Peyer's patch (tissue), 4 donors: ENCODE measurements at places on chromosomes 12 and 14.
A peak's percentile ranks its signal among the peaks of the same experiment; 100 is the strongest.

GRCh38 chr14:75442166-75442565 lies 14.3 kb downstream of the JDP2 start:
- no peak for DNase-seq

GRCh38 chr12:103771466-103771865 lies 69.6 kb downstream of the NT5DC3 start:
- no peak for DNase-seq

GRCh38 chr12:98591209-98591608 lies 2.3 kb upstream of the SLC25A3 start:
- DNase-seq: no peak

GRCh38 chr12:56122637-56123036 lies 4.6 kb downstream of the ZC3H10 start:
- no peak for DNase-seq

DNA sequence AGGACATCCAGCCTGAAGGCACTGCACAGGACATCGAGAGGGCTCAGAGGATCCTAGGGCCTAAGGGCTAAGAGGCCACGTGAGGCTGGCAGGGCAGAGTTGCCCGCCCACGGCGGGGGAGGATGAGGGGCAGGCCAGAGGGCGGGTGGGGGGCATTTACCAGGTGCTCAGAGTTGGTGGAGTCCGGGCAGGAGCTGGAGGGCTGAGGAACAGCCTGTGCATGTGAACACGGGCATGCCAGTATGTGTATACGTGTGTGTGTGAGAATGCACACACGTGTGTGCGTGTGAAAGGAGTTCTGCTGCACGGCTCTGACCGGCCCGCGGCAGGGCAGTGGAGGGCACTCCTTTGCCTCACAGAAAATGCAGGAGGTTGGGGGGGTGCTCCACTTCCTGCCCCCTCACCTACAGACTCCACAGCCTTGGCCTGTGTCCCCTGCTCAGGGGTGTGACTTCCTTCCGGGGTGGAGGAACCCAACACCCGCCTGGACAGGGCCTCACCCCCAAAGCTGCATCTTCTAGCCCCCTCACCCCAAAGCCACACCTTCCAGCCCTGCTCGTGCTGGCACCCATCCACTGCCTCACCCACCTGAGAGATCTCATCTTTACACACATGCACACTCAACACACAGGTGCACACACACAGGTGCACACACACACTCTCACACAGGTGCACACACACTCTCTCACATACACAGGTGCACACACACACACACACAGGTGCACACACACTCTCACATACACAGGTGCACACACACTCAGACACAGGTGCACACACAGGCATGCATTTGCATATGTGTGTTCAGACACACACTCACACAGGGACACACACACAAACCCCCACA lies 11.8 kb upstream of the GPR132 start:
- peak; percentile 56 for DNase-seq

DNA sequence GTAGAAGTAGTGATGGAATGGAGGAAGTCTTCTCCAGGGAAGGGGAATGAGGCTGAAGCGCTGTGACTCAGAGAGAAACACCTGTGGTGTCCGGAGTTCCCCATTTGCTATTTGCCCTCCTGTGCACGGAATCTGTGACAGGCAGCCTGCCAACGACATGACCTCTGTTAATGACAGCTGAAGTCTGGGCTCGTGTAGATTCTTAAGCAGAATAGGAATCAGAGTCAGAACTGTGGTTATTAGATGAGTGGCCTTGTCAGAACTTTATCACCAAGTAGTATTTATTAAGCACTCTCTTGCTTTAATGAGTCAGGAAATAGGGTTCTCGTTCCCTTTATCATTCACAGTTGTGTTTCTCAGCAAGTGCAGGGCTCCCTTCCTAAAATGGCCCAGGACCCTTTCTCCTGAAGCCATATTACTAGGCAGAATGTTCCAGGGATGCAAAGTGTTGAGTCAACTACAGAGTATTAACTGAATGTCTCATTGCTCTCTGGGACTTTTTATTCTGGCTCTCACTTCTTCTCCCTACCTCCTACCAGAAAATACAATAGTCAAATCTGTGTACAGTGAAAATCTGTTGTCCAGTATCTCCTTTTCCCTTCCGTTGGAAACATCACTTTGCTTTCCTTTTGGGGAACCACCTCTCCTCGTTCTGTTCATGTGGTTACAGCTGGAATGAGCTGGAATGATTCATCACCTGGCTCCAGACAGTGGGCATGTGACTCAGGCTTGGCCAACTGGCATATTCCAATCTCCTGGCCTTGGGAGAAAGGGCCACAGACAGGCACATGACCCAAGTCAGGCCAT lies 77.8 kb upstream of the MAX start:
- DNase-seq: no peak

GRCh38 chr12:12482150-12482761 lies 80.4 kb downstream of the DUSP16 start:
- DNase-seq: no peak

- peak; percentile 44 for DNase-seq
Measured at GRCh38 chr12:109738209-109738608, 24.6 kb downstream of the FAM222A start.

DNA sequence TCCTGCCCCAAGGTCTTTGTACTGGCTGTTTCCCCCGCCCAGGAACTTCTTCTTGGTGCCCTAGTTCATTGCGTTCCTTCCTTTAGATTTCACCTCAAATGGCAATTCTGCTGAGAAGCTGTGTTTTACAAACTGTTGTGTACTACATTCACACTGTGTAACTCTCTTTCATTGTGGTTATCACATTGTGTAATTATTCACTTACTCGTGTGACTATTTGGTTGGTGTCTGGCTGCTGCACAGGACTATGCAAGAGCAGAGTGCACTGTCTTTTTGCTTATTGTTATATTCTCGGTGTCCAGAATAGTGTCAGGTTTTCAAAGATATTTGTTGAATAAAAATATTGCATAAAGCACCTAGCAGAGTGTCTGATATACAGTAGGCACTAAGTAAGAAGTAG lies 177.2 kb upstream of the PRICKLE1 start:
- DNase-seq: no peak

DNA sequence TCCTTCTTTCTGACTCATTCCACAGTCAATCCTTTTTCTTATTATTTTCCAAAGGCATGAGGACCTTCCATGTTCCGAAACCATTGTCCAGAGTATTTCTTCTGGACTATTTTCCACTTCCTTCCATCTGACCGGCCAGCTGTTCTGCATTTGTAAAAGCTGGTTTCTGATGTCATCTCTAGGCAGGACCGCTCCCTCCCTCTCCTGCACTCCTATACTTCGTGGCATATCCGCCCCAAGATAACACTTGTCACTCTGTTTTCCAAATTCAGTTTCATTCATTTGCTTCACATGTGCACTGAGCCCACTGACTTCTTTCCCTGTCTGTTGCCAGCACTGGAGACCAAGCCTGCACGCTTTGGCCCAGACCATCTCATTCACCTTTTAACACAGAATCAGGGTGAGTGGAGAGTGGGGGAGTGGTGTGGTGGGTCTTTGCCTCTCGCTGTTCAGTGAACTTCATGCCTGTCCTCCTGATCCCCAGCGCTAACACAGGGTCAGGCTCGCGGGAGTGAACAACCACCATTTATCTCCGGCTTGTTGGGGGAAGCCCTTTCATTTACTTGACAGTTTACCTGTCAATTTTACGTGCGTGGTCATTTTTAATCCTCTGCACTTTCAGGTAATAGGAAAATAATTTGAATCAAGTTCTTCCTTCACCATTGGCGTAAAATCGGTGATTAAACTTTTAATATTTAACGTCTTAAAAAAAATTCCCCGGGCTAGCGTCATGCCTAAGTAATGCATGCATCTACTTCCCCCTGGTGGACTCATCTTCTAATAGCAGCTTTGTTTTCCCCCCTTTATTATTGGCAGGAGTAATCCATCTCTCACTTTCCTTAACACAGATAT lies 52.5 kb downstream of the C12orf75 start:
- no peak for DNase-seq

- no peak for DNase-seq
Measured at GRCh38 chr12:12922191-12922616, 29.8 kb downstream of the GPRC5D start.

- peak; percentile 80 for DNase-seq
Measured at GRCh38 chr14:69643430-69644200, 32.2 kb downstream of the SUSD6 start.

DNA sequence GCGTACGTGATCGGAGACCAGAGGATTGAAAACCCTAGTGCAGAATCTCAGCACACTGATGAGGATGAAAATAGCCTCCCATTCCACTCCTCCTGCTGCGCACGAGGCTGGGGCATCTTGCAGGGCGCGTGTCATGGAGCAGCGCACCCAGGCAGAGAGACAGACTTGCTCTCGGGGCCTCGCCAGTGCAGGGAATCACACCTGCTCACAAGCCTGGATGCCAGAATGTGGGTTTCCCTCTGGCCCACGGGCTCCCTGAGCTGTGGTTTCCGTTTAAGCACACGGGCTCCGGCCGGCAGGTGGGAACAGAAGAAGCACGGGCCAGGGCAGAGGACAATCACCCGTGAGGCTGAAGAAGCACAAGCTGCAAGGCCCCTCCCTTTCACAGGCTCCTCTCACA lies 2.0 kb downstream of the FGF6 start:
- DNase-seq: peak; percentile 31

DNA sequence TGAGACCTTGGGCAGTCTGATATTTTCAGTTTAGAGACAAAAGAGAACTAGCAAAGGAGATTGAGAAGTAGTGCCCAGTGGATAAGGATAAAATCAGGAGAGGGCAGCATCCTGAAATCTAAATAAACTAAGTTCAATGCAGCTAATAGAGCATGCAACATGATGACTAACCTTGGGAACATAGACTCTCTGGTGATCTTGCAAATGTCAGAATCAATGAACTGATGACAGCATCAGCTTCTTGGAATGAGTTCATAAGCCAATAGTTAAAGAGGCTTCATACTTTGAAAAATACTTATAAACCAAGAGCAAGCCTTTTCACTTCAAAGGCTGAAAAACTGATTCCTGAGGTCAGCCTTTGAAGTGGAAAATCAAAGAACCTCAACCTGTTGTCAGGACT lies 8.2 kb downstream of the TAS2R19 start:
- no peak for DNase-seq

- DNase-seq: no peak
Measured at GRCh38 chr14:86237733-86238132, 707.8 kb downstream of the FLRT2 start.

GRCh38 chr12:111597831-111598636 lies 1.1 kb downstream of the ATXN2 start:
- peak; percentile 31 for DNase-seq

DNA sequence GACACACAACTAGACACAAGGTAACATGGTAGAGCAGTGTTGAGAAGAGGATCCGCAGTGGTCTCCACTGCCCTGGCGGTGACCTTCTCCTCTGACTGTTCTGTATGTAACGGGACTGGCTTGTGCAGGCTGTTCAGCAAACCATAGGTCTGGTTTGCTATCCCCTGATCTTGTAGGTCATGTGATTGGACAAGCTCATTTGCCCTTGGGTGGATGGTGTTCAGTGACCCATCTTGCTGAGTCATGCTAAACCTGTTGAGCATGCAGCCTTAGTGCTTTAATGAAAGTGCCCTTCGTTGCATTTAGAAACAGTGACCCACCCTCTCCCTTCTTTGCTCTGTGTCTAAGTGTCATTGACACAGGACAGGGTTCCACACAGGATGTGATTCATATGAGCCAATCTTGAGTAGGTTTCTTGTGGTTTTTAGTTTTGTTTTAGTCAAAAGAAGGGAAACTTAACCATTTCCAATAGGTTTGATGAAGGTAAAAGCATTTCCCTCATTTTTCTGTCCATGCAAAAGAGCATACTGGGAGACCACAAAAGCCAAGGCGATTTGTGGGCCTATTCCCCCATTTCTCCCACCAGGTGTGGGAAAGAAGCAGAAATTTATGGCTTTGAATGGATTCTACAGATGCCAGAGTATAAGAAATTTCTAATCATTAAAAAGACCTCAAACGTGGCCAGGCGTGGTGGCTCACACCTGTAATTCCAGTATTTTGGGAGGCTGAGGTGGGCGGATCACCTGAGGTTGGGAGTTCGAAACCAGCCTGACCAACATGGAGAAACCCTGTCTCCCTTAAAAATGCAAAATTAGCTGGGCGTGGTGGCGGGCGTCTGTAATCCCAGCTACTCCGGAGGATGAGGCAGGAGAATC lies 32.6 kb upstream of the HIF1A start:
- DNase-seq: peak; percentile 47

DNA sequence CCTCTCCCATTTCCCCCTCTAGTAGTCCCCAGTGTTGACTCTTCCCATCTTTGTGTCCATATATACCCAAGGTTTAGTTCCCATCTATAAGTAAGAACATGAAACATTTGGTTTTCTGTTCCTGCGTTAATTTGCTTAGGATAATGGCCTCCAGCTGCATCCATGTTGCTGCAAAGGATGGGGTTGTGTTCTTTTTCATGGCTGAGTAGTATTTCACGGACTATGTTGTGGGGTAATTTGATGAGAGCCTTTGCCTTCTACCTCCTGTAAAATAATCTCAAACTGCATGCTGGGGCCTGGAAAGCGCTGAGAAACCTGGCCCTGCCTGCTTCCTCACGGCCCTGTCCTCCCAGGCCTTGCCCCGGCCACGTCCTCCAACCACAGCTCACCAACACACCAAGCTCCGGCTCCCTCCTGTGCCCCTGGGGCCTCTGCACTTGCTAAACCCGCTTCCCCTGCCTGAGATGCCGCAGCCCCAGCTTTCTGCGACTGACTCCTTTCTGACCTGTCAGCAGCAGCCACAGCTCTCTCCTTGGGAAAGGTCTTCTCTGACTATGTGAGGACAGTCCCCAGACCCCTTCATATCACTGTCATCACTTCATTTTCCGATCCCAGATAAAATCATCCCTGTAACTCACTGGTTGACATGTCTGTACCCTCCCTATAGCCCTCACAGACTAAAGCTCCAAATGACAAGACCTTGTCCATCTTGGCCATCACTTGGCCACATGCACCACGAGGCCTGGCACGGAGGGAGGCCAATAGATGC lies 19.8 kb downstream of the ITPK1 start:
- DNase-seq: no peak

DNA sequence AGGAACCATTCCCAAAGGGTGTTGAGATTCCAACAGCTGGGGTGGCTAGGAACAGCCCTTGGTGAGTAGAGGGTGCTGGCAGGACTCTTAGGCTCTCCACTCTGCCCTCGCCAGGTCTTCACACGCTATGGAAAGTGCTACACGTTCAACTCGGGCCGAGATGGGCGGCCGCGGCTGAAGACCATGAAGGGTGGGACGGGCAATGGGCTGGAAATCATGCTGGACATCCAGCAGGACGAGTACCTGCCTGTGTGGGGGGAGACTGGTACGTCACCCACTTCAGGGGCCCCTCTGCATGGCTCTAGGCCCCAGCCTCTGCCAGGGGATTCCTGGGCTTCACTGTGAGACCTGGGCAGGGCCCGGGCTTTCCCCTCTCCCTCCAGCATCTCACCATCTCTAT lies 8.0 kb upstream of the SMARCD1 start:
- no peak for DNase-seq

- DNase-seq: no peak
Measured at GRCh38 chr14:77140359-77141213, 1.0 kb downstream of the ZDHHC22 start.

- no peak for DNase-seq
Measured at GRCh38 chr12:129662234-129662633, 241.6 kb downstream of the TMEM132D start.
